ENCODE measurements at places on chromosomes 5 and 9.

DNA sequence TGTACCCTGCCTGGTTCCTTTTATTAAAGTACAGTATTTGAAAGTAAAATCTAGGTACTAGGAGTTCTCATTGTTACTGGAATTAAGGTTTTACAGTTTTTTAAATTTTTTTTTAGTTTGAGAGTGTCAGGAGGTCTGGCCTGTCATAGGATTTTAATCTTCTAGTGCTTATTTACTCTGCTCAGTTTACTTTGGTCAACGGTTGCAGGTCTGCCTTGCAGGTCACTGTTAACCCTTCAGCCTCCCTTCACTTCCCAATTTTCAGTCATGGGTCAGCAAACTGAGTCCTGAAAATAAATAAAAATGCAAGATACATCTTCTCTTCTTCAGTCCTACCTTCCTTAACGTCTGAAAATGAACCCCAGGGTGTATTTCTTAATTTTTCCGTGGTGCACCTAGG, 18.8 kb upstream of the PTBP3 start:
- DNase-seq, result no peak

DNA sequence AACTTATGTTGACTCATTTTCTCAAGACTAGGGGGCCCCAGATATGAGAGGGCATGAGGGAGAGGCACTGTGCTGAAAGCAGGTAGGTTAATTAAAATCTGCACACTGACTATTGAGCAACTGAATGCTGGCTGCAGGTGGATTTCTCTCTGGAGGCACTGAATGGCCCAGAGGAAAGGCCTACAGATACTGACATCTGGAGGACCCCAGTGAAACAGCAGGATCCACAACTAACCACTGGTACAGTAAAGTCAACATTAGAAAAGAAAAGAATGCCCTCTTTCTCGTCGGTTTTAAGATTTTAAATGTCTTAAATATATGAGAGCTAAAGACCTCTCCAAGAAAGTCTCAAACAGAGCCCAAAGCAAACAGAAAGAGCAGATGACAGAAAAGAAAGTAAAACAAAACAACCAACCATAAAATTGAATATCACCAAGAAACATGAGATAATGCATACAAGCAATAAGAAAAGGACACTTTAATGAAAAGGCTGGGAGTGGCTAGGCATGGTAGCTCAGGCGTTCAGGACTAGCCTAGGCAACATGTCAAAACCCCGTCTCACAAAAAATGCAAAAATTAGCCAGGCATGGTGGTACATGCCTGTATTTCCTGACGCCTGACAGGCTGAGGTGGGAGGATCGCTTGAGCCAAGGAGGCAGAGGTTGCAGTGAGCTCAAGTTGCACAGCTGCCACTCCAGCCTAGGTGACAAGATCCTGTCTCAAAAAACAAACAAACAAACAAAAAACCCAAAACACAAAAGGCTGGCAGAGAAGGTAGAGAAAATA, 43.3 kb downstream of the PUM3 start:
- DNase-seq, result peak; percentile 8

DNA sequence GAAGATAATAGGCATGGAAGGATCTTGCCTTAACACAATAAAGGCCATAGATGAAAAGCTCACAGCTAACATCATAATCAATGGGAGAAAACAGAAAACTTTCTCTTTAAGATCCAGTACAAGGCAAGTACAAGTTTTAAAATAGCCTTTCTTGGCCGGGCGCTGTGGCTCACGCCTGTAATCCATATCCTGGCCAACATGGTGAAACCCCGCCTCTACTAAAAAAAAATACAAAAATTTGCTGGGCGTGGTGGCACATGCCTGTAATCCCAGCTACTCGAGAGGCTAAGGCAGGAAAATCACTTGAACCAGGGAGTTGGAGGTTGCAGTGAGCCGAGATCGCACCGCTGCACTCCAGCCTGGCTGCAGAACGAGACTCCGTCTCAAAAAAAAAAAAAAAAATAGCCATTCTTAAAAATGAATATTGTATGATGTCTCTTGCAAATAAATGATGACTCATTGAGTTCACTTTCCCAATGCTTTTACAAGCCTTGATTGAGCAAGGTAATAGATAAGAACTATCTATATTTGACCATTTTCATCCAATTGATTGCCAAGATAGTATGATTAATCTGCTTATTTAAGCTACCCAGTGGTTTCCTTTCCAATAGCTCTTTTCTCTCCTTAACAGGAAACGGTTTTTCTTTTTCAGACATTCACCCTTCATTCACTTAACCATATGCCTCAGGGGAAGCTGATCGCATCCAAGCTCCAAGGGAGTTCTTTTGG, 15.8 kb downstream of the CCDC152 start:
- no peak for DNase-seq

GRCh38 chr9:95783426-95783975, 92.0 kb upstream of the ERCC6L2 start:
- no peak for DNase-seq

DNA sequence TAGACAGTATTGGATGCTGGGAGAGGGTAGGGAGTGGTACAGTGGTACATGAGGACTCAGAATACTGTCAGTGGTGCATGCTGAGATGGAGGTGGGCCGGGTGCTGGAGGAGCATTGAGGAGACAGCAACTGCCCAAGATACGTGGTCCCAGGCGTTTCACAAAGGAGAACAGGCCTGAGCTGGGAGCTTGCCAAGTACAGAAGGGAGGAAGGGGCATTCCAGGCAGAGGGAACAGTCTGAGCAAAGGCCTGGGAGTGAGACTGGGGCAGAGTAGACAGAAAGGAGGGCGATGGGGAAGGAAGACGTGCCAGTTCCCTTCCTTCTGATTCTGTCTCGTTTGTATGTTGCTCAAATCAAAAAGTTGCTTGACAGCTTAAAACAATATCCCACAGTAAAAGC, 15.2 kb downstream of the GALNT12 start:
- DNase-seq, result no peak

- no peak for DNase-seq
Observed at GRCh38 chr5:163509291-163509951, 4.0 kb downstream of the MAT2B start.

GRCh38 chr9:129962889-129963703, 79.9 kb downstream of the FNBP1 start:
- peak; percentile 17 for DNase-seq

- DNase-seq, result no peak
Observed at GRCh38 chr5:126055348-126055729, 367.9 kb upstream of the GRAMD2B start.

- DNase-seq, result no peak
Observed at GRCh38 chr9:126698251-126698650, 84.5 kb downstream of the LMX1B start.

GRCh38 chr9:81989700-81990099, 1.1 kb downstream of the SPATA31D1 start:
- DNase-seq, result no peak

- DNase-seq, result no peak
Observed at GRCh38 chr5:180607861-180608571, 16.7 kb upstream of the SCGB3A1 start.

- no peak for DNase-seq
Observed at GRCh38 chr9:69319324-69320025, 5.5 kb upstream of the ENTREP1 start.

- DNase-seq, result no peak
Observed at GRCh38 chr5:159936686-159937329, 20.5 kb downstream of the ADRA1B start.

GRCh38 chr9:72506615-72507014, 14.8 kb upstream of the TMC1 start:
- DNase-seq, result no peak

GRCh38 chr5:116788851-116789403, 214.3 kb upstream of the SEMA6A start:
- peak; percentile 31 for DNase-seq

DNA sequence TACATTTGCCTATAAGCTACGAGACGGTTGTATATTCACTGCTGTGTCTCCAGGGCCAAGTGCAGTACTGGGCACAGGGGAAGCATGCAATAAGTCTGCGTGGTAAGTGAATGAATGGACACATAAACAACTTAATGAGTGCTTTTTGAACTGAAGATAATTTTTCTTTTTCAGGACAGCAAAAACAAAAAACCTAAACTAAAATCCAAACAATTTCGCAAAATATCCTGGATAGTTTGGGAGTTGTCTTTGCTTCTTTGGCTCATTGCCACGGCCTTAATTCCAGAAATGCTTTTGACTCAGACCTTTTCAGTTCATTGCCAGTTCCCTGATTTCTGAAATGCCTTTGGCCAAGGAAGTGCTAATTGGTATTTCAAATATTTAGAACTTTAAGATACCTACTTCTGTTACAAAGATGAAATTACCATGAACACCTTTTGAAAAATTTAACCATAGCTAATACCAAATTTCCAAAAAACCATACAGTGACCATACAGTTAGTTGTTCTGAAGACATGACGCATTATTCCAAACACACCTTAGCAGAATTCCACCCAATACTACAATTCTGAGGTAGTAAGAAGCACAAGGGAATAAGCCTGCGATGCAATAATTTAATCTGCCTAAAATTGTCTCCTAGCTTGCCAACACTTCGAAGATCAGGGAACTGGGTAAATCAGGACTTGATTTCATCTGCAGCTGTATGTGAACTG, 42.8 kb downstream of the TEK start:
- DNase-seq, result no peak

GRCh38 chr5:7396713-7397454, 946 bp downstream of the ADCY2 start:
- DNase-seq, result peak; percentile 15

GRCh38 chr9:16316456-16316855, 554.0 kb downstream of the BNC2 start:
- no peak for DNase-seq

- DNase-seq, result no peak
Observed at GRCh38 chr5:141717043-141717442, 35.0 kb upstream of the ARAP3 start.

DNA sequence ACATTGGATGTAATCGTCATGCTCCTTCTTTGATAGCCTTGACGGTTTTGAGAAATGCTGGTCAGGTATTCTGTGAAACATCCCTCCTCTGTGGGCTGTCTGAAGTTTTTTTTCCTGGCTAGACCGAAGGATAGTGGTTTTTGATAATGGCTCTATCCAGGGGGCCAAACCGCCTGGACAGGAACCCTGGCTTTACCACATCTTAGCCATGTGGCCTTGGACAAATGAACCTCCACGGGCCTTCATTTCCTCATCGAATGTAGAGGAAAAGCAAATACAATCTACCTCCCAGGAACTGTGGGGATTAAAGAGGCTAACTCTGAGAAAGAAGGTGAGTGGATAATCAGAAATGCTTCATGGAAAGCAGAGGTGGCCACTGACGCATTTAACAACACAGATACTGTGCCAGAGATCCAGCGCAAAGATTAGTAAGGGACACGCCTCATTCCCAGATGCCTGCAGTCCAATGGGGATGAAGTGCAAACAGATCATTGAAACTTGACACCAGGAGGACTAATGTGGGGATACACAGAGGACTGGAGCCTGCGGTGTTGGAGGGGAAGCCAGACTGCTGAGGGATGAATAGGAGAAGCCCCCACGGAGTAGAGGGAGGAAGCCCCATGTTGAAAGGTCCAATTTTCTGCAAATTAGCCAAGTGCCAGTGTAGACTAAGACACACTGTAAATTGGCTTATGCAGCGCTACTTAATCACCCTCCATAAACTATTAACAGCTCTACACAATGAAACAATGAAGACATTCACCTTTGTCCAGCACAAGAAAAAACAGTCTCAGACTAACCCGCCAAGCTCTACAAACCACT, 41.6 kb downstream of the MYO10 start:
- DNase-seq, result no peak

GRCh38 chr5:154196955-154197652, 6.6 kb downstream of the GALNT10 start:
- no peak for DNase-seq

GRCh38 chr5:92644266-92644886, 936.6 kb downstream of the NR2F1-AS1 start:
- no peak for DNase-seq

- no peak for DNase-seq
Observed at GRCh38 chr5:82365026-82365425, 86.9 kb upstream of the RPS23 start.

DNA sequence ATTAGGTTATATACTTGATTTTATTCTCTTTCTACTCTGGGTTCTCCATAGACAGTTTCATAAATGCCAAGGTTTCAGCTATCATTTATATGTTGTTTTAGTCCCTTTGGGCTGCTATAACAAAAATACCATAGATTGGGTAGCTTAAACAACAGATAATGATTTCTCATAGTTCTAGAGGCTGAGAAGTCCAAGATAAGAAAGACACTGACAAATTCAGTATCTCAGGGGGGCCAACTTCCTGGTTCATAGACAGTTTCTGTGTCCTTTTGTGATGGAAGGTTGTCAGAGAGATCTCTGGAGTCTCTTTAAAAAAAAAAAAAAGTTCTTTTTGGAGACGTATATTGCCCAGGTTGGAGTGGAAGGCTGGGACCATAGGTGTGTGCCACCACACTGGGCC, 113.3 kb downstream of the SCAMP1 start:
- no peak for DNase-seq

- DNase-seq, result peak; percentile 15
Observed at GRCh38 chr9:84310883-84311282, 29.7 kb downstream of the SLC28A3 start.

DNA sequence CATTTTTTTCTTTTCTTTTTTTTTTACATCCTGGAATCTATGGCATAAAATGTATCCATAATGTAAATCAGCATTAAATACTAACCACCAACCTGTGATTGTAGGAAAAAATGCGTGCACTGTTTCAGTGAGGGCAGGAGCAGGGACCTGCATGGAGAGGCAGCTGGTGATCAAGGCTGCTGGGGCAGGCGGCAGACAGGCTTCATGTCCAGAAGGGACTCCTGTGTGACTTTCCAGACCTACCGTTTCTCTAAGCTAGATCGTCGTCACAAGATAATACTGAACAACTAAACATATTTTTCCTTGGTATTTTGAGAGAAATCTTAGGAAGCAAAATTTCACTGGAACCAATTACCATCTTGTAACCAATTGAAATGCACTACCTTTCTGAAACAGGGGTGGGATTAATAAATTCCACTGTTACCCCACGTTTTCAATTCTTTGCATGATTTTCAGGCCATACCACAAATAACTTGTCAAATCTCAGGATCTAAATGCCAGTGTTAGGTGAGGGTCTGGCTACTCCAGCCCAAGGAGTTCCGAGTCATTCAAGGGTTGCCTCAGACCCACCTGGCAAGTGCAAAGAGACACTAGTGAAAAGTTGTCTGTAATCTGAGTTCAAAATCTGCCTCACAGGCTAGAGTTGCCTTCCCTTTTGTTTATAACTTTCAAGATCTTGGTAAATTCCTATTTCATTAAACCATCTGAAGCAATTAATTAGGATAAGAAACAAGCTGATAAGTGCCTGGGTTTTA, 198.2 kb downstream of the SEMA5A start:
- no peak for DNase-seq

- DNase-seq, result no peak
Observed at GRCh38 chr5:83281658-83282057, 189.9 kb upstream of the VCAN start.

GRCh38 chr9:33458444-33458843, 11.1 kb upstream of the AQP3 start:
- DNase-seq, result no peak
